ENCODE measurements at places on chromosomes 2 and 18. TPM values are rescaled to one million over a fixed set of nuclear protein-coding genes. Genes with fewer than 3 reads are reported as not detected.

Gene VSNL1
- 4.0 TPM for polyA plus RNA-seq

Gene BCL11A
- 4.2 TPM for polyA plus RNA-seq

Gene VAMP5
- polyA plus RNA-seq: 27.2 TPM

Gene HOXD13
- polyA plus RNA-seq: not detected

Gene CYP1B1
- 3.5 TPM for polyA plus RNA-seq
